Activated CD4-positive, alpha-beta T cell treated with anti-CD3 and anti-CD28 coated beads for 24 hours (primary cell): ENCODE measurements at places on chromosomes 16 and 17.
A peak's percentile ranks its signal among the peaks of the same experiment; 100 is the strongest.

- DNase-seq, result no peak
Measured at GRCh38 chr16:86362155-86362849, 148.0 kb upstream of the FOXF1 start.

DNA sequence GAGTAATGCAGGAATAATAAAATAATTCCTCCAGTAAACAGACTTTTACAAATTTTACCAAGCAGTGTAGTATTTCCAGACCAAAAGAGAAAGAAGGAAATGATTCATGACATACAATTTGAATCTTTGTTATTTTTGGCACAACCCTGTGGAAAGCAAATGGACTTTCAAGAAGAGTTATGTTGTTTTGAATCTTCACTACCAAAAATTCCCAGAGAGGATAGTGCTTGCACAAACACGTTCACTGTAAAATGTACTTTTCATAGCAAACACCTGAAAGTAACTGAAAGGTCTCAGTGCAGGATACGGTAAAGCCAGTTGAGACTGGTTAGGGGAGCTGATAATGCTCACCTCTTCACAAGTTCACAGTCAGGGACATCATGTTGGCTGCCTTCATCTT, 107.1 kb downstream of the USP22 start:
- DNase-seq, result no peak

- no peak for DNase-seq
Measured at GRCh38 chr17:48730240-48730550, 1.6 kb upstream of the HOXB13 start.

DNA sequence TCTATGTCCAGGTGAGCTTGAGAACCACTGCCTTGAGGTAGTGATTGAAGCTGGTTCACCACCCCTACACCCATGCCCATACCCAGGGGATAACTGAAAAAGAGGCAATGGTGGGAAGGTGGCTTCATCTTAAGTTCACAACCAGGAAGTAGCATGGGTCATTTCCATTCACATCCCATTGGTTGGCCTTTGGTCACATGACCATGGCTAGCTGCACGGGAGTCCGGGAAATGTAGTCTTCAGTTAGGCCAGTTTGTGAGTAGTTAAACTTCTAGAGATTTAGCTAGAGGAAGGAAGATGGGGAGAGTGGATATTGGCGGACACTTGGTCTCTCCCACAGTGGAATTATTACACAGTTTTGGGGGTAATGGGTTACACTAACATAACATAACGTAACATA, 92.9 kb downstream of the RGS9 start:
- DNase-seq, result no peak

DNA sequence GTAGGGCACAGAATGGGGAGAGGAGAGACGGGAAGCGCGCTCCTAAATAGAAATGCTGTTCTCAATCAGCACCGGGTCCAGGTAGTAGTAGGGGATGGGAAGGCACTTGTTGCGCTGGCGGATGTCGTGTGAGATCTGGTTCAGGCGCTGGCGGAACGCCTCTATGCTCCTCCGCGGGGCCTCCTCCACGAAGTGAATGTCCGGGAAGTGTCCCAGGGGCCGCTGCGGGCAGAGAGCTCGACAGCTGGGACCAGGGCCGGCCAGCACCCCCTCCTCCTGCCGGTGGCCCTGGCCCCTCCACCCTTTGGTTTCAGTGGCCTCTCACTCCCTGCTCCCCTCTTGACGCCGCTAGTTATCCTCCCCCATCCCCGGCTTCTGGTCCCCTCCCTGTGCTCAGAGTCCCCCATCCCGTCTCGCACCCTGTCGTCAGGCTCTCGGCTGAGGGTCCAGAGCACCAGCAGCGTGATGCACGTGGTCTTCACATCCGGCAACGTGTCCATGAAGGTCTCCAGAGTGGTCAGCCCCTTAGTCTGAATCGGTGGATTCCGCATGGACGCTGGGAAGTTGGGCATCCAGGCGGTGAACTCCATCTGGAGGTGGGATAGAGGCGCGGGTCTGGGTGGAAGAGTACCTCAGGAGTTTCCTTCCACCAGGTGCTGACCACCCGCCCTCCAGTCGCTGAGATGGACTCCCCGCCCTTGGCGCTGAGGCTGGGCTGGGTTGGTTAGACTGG, 14.6 kb downstream of the ALOX12B start:
- DNase-seq, result no peak

GRCh38 chr17:42287305-42287976, 857 bp upstream of the STAT5A start:
- no peak for DNase-seq

- no peak for DNase-seq
Measured at GRCh38 chr16:27273330-27273669, 4.7 kb upstream of the NSMCE1 start.

- DNase-seq, result no peak
Measured at GRCh38 chr16:23950898-23951297, 115.1 kb downstream of the PRKCB start.

GRCh38 chr16:67518676-67519075, 10.0 kb upstream of the RIPOR1 start:
- no peak for DNase-seq

GRCh38 chr17:37025847-37026530, 77.2 kb downstream of the AATF start:
- DNase-seq, result no peak

- no peak for DNase-seq
Measured at GRCh38 chr17:42118545-42118944, 2.6 kb downstream of the KAT2A start.

- peak; percentile 45 for DNase-seq
Measured at GRCh38 chr17:77887464-77888241, 70.8 kb upstream of the TNRC6C start.

DNA sequence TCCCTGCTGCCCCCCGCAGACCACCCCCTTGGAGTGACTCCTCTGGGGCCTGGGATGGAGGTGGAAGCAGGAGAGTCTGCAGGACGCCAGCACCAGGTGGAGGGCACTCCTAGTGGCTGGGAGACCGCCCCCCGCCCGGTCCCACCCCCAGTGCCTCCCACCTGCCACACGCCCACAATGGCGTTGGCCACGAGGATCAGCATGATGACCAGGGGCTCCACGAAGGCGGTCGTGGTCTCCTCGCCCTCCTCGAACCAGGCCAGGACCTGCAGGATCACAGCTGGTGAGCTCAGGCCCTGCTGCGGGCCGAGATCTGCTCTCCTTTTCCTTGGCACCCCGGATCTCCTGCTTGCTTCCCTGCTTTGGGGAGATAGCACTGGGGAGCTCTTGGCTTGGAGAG, 12.8 kb downstream of the ATP2A3 start:
- no peak for DNase-seq

- DNase-seq, result no peak
Measured at GRCh38 chr16:2083409-2083808, 35.6 kb downstream of the TSC2 start.
